RKO (cell line): ENCODE measurements at places on chromosomes 3 and 15.

DNA sequence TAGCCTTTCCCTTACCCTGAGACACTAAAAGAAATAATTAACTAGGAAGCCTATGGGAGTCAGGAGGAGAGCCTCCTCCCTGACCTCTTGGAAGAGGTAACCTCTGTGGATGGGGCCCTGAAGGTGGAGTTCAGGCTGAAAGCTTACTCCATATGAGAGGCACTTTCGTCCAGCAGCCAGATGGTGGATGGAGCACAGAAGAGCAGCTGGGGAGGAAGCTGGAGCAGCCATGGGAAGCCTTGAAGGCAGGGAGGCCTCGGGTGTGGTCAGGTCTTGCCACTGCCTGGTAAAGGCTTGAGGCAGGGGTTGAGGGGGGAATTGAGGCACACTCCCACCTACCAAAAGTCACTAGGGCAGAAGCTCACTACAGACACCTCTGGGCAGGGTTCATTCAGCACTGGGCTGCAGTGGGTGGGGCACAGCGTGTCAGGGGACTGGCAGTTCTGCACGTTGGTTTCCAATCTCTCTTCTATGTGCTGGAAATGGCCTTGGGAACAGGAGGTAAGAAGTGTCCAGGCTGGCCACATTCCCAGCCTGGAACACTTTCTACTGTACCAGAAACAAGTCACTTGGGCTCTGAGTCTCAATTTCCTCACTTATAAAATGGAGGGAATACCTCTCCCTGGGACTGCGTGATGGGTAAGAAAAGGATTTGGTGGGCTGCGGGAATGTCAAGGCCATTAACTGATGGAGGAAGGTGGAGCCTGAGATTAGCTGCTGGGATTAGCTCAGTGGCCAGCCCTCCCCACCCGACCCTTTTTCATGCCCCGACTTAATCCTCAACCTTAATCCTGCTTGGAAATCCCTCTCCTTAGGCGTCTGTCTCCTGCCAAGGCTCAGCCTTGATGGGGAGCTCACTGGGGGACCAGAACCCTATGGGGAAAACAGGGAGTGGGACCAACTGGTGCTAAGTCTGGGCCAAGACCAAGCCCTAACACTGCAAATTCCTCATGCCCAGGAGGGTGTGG, 5.4 kb downstream of the PCBP4 start:
- no peak for DNase-seq

- DNase-seq = no peak
These were observed 44.3 kb downstream of the P2RY1 start for GRCh38 chr3:152879130-152879789.

DNA sequence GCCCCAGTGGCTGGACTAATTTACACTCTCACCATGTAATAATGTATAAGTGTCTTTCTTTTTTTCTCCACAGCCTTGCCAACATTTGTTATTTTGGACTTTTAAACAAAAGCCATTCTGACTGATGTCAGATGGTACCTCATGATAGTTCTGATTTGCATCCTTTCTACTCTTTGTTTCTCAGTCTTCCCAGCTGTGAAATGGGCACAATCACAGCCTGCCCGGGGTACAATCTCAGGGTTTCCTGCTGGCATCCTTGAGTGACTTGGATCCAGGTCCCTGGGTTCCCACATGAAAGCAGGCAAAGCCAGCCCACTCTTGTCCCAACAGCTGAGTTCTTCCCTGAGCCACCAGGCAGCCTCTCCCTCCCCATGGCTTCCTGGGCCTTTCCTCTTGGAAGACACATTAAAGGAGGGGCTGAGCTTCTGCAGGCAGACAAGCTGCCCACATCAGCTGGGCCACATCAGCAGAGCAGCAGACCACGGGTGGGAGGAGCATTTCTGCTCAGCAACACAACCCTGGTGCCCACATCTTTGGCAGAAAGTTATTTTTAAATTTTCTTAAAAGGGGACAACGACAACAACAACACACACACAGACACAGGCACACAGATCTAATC, 82.0 kb downstream of the MYLK start:
- no peak for DNase-seq

DNA sequence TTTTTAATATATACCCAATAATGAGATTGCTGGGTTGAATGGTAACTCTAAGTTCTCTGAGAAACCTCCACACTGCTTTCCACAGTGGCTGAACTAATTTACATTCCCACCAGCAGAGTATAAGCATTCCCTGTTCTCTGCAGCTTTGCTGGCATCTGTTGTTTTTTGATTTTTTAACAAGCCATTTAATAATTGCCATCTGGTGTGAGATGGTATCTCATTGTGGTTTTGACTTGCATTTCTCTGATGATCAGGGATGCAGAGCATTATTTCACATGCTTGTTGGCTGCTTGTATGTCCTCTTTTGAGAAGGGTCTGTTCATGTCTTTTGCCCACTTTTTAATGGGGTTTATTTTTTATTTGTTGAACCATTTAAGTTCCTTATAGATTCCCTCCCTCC, 75.0 kb upstream of the EPHB3 start:
- DNase-seq = no peak

- no peak for DNase-seq
These were observed 91.8 kb upstream of the BCL6 start for GRCh38 chr3:187836823-187837770.

GRCh38 chr3:122024800-122025199, 2.8 kb upstream of the ILDR1 start:
- DNase-seq = no peak

GRCh38 chr3:105473521-105474223, 107.0 kb downstream of the ALCAM start:
- DNase-seq = peak; percentile 6

DNA sequence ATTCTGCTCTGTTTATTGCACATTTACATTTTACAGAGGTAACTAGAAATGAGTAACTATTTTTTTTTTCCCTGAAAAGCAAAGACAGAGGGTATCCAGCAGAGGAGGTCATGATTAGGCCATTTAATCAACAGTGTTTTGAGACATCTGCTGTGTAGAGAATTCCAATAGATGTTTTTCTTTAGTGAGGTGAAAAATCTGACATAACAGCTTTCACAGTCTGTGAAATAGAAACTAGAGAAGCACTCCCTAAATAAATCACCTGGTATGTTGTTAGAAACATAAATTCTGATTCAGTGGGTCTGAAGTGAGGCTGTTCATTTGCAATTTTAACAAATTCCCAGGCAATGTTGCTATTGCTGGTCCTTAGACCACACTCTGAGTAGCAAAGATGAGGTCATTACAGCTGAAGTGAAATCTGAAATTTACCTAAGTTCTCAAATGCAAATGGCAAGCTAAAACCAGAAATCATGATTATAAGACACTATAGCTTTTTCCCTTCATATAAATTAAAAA, 329.2 kb upstream of the LRRC3B start:
- no peak for DNase-seq

GRCh38 chr3:182519569-182519968, 273.7 kb upstream of the ATP11B start:
- DNase-seq = no peak

DNA sequence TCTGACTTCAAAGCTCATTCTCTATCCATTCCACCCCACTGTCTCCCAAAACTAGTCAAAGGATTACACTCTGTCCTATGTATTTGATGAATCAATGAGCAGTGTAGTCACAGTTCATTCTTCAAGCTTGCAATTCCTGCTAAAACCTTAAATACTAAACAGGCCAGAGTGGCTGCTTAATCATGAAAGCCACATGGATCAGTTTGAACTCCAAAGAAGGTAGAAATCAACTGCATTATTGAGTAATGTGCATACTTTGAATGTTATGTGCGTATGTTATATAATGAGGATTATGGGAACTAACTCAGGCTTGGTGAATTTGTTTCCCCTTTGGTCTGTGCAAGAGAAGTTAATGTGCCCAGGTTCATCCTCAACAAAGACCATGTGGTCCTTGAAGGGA, 45.4 kb downstream of the PRICKLE2 start:
- DNase-seq = no peak

DNA sequence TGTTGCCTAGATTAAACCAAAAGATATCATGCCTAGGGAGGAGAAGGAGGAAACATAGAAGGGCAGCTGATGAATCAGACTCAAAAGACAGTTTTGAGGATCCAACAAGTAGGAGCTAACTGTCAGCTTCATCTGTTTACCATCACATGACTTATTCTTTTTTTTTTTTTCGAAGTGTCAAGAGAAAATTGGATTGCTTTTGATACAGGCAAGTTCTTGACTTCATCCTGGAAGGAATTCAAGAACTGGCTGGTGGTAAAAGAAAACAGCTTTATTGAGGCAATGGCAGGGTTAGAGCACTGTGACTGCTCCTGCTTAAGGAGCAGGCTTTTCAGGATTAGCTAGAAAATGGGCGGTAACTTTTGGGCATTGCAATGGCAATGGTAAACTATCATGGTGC, 227.5 kb upstream of the KCNMB2 start:
- no peak for DNase-seq

DNA sequence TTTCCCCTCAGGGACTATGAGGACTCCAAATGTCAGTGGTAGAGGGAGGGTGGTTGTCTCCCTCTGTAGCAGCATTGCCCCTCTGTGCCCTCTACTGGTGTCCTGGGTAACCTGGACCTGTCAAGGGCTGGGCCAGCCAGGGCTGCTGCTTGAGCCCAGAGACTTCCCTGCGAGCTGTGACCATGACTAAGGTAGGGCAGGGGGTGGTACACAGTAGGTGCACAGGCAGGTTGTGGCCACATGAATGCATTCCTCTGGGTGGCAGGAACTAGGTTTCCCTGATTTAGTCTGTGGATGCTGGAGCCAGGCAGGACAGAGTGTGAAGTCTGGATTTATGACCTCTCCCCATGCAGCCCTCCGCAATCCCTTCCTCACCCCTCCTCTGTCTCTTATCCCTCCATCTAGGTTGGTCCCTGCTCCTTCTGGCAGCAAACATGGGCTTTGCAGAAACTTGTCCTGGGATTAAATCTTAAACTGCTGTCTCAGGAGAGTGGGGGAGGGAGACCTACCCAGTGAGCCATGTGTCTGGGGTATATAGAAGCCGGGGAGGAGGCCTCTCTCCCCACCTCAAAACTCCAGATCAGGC, 8.7 kb upstream of the SEMA3F start:
- no peak for DNase-seq

DNA sequence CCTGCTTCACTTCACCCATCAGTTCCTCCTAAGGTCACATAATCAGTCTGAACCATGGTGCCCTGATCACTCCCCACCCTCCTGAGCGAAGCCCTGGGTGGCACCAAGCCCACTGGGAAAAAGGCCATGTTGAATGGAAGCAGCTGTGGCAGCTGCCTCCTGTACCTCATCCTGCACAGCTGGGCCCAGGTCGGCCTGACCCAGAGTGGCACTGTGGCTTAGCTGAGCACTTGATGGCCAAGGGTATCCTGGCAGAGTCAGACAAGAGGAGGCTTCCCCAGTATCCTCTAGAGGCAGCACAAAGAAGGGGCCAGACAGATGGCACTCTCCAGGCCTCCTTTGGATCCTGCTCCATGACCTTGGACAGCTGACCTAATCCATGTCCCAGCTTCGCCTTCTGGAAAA, 68.4 kb downstream of the TLE3 start:
- no peak for DNase-seq

DNA sequence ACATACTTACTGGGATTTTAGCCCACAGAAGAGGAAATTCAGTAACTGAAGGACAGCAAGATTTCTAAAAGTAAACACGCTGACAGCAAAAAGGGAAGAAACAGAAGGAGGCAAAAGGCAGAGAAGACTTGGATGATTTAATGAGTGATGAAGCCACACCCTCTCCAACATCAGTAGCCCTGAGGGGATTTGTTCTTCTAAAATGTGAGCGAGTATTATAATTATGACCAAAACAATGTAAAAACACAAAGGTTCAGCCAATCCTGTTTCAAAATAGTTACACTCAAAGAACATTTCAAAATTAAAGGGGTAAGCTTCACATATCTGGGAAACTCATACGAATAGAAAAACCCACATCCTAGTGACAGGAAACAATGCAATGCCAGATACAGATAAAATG, 25.0 kb downstream of the MCCC1 start:
- no peak for DNase-seq

- DNase-seq = no peak
These were observed 19.8 kb downstream of the PRR23E start for GRCh38 chr3:127212711-127213110.

- no peak for DNase-seq
These were observed 115.1 kb upstream of the ARHGEF3 start for GRCh38 chr3:56916716-56917360.

GRCh38 chr3:178586076-178586475, 49.8 kb downstream of the KCNMB2 start:
- no peak for DNase-seq

GRCh38 chr3:34882764-34883163, 756.6 kb upstream of the ARPP21 start:
- peak; percentile 35 for DNase-seq

GRCh38 chr3:114120211-114120610, 58.6 kb downstream of the DRD3 start:
- no peak for DNase-seq

- DNase-seq = no peak
These were observed 36.8 kb downstream of the HGD start for GRCh38 chr3:120645083-120645845.

GRCh38 chr3:126913524-126913923, 69.4 kb upstream of the PLXNA1 start:
- no peak for DNase-seq
